EL (cell line): ENCODE measurements at places on chromosomes 16 and 17.

DNA sequence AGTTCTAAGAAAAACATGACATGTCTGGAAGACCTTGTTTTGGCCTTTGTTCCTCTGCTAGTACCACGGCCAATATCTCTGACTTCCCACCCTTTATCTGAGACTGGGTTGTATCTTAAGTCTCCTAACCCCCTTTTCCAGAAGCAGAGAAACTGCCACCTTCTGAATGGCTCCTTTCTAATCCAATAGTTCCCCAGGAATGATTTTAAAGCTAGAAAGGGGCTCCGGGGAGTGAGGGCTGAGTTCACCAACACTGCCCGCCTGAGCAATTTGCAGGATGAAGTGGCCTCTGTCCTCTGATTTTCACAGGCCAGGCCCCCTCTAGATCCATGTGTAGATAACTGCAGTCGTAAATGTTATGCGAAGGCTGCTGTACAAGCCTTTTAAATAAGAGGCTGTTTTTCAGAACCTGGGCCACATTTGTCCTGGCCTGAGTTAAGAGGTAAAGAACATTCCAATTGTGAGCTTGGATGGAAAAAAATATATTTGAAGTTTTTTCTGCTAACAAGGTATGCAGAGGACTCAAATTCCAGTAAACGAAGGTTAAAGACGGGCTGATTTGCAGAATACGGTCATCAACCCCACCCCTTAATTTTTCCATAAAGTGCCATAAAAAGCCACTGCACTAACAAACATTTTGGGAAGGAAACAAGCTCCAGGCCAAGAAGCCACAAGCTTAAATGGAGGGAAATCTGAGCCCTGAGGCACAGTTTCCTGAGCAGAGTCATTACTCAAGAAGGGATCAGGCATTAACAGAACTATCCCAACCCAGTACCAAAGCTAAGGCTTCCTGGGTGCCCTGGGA, 117.0 kb upstream of the MAF start:
- no peak for DNase-seq

GRCh38 chr16:27515874-27516353, 33.8 kb downstream of the GTF3C1 start:
- peak; percentile 18 for DNase-seq

DNA sequence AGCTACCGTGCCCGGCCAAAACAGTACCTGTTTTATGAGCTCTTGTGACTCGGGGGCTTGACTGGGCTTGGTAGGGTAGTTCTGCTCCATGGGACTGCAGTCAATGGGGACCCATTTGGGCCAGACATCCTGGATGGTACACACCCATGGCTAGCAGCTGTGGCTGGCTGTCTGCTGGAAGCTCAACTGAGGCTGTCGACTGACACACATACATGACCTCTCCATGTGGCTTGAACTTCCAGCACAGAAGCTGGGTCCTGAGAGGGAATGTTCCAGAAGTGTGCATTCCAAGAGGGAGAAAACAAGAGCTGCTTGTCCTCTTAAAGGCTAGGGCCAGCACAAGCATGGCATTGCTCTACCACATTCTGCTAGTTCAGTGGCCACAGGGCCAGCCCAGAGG, 14.9 kb upstream of the NKD1 start:
- DNase-seq: no peak

- DNase-seq: peak; percentile 79
These were observed 63.5 kb downstream of the TANC2 start for GRCh38 chr17:63029541-63029940.

GRCh38 chr17:57557834-57558681, 187.0 kb downstream of the CCDC182 start:
- DNase-seq: peak; percentile 93

DNA sequence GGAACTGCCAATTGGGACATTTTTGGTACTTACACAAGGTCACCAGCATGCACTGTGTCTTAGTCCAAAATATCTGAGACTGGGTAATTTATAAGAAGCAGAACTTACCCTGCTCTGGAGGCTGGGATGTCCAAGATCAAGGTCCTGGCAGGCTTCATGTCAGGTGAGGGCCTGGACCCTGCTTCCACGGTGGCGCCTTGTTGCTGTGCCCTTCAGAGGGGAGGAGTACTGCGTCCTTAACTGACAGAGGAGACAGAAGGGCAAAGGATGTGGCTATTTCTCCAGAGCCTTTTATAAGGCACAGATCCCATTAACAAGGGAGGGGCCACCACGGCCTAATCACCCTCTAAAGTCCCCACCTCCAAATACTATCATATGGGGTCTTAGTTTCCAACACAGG, 178.9 kb downstream of the C16orf95 start:
- no peak for DNase-seq

DNA sequence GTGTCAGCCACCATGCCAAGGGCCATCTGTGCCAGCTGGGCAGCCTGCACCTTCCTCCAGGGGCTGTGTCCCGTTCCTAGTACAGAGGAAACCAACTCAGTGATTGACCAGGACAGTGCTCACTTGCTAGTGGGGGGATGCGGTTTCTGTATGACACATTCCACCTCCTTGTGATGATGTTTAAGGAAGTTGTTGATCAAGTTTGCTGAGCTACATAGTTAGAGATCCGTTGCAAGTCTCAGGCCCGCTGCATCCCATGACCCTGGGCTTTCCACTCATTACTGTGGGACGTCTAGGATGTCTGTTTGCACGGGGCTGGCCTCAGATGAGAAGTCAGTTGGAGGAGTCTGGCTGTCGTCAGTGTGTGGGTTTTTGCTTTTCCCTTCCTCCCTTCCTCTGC, 33.6 kb downstream of the RNF213 start:
- DNase-seq: no peak

GRCh38 chr17:16191604-16192003, 23.7 kb downstream of the NCOR1 start:
- DNase-seq: no peak

- DNase-seq: peak; percentile 63
These were observed 26.3 kb downstream of the CEP112 start for GRCh38 chr17:66165537-66166123.

DNA sequence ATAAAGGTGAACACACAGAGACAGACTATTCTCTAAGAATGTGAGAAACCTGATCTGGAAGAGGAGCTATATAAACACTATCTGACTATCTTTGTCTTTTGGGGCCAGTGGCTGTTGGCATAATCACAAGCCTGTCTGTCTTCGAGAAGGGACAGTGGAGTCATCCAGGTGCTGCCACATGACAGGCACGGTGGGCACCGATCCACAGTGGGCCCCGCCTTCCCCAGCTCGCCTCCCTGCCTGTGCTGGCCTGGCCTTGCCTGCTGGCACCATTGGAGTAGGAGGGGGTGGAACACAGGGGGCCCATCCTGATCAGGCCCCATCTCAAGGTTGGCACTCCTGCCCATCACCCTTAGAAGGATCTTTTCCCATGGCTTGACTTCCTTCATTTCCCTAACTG, 112.8 kb downstream of the CCDC182 start:
- no peak for DNase-seq

DNA sequence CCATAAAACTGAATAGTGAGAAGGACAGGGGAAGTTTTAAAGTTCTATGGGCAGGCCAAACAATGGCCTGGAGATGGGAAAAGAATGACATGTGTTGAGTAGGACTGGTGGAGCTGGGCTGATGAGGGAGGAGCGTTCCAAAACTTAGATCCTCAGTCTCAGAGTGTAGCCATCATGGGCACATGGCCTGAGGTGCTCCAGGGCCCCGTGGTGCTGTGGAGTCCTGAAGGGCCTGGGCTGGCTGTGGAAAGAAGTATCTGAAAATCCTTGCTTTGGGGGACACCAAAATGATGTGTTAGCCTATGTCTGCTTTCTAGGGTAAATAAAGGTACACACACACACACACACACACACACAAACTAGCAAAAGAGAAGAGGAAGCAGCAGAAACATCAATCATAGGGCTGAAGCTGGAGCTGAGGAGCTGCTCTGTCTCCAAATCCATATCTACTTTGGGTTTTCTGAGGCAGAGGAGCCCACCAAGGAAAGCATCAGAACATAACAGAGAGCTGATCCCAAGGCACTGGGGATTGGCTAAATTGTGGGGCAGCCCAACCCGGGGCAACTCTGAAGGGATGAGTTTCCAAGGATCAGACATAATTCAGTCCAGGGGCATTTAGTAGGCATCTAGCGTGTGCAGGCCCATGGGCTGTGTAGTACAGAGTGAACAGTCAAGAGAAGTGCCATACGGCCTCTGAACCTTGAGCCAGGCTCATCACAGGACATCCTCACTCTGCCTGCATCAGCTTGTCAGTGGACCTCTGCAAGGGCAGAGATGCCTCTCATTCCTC, 85.2 kb downstream of the C16orf78 start:
- no peak for DNase-seq

DNA sequence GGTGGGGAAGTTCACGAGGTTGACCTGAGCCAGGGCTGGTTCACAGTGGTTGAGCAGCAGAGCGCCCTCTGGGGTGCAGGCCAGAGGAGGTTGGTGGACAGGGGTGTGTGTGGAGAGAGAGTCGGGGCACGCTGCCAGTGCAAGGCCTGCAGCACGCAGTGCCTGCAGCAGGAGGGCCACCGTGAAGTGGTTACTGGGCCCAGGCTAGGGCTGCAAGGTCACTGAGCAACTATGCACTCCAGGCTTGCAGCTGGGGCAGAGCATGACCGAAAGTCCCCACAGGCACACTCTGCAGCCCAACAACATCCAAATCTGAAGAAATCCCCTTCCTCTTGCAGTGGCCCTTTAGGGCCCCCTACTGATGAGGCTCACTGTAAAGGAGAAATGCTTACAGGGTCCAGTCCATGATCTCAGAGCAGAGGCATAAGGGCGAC, 89.1 kb upstream of the NOL11 start:
- no peak for DNase-seq

DNA sequence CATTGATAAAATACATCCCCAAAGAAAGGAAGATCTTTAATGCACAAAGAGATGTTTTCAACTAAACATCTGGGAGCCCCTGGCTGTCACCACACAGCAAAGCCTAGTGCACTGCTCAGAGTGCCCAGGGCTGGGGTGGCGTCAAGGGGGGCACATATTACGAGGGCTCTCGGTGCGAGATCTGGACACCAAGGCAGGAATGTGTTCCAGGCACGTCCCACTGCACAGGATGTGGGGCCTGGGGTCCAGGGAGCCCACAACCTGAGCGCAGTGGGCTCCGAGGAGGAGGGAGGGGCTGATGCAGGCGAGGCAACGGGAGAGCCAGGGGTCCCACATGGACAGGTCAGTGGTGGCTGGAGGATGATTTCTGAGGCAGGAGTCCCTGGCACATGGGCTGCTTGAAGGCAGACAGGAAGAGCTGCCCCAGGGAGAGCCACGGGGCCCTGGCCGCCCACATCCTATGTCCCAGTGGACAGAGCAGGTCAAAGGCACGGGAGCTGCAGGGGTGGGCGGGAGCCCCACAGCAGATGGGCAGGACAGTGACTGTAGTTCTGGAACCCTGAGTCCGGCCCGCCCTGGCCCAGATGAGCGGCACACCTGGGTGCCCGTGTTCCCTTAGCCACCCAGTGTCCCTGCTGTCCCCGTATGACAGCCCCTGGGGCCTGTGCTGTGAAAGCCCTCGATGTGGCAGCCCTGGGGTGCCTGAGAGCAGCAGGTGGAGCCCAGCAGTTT, 56.4 kb downstream of the ZNF778 start:
- DNase-seq: no peak

GRCh38 chr17:29574732-29575510, 6.4 kb downstream of the TP53I13 start:
- DNase-seq: no peak

GRCh38 chr16:64687786-64688185, 434.1 kb downstream of the CDH11 start:
- DNase-seq: no peak

GRCh38 chr17:17874478-17874877, 37.7 kb upstream of the SREBF1 start:
- peak; percentile 96 for DNase-seq
